ENCODE measurements at places on chromosomes 7 and 10. TPM values are rescaled to one million over a fixed set of nuclear protein-coding genes. Genes with fewer than 3 reads are reported as not detected.

The DGKI gene
- 3.8 TPM for polyA plus RNA-seq

The ZNF365 gene
- polyA plus RNA-seq = 1.2 TPM

The ACHE gene
- polyA plus RNA-seq = 0.65 TPM

The NRAP gene
- not detected for polyA plus RNA-seq

The VKORC1L1 gene
- 12.5 TPM for polyA plus RNA-seq

GRCh38 chr7:31699050-31699449 lies 12.0 kb downstream of the PPP1R17 start:
- H3K4me1 ChIP-seq = no peaks in the 10 kb centered on the region
- DNase-seq = no peak
- no peaks in the 10 kb centered on the region for H3K27me3 ChIP-seq

DNA sequence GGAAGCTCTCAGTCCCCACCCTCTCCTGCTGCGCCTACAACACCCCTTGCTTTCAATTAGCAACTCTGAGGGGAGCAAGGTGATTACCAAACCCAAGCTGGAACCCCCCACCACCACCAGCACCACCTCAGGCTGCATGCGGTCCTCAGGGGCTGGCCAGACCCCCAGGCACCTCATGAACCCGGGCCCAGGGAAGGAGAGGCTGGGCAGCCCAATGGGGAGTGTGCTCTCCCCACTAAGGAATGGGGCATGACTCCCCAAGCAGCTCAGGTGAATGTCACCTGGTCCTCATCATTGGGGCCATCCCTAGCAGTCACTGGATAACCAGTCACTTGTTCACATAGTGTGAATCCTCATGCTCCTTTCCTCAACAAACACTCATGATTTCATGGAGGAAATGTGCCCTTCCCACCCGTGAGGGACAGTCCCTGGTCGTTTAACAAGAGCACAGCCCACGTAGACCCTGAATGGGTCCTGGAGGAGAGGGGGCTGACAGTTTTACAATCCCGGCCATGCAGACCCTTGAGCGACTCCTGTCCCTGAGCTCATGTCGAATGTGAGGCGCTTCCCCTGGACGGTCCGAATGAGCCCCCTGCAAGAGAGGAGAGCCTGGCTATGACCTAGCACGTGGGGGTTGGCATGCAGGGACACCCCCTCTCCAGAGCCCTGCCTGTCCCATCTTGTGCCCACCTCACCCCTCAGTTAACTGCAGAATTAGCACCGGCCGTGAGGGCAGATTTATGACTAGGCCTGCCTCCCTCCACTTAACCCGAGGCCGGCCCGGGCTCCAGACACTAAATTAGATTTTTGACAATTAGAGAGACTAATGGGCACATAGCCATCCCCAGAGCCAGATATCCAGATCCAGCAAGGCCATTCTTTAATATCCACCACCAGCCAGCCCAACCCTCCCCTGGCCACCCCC lies 29.1 kb downstream of the POLL start:
- DNase-seq = no peak
- H3K36me3 ChIP-seq = peaks cover 2% of the 10 kb centered on the region
- H3K27ac ChIP-seq = no peak overlapping the region
- no peak overlapping the region for H3K4me3 ChIP-seq
- H3K4me1 ChIP-seq = no peaks in the 10 kb centered on the region
- H3K27me3 ChIP-seq = no peaks in the 10 kb centered on the region

- no peaks in the 10 kb centered on the region for H3K36me3 ChIP-seq
- no peaks in the 10 kb centered on the region for H3K4me1 ChIP-seq
- DNase-seq = no peak
- H3K4me3 ChIP-seq = no peak overlapping the region
- peaks cover 2% of the 10 kb centered on the region for H3K27me3 ChIP-seq
- no peak overlapping the region for H3K27ac ChIP-seq
These were observed 19.5 kb upstream of the CARD11 start for GRCh38 chr7:3063016-3063753.

DNA sequence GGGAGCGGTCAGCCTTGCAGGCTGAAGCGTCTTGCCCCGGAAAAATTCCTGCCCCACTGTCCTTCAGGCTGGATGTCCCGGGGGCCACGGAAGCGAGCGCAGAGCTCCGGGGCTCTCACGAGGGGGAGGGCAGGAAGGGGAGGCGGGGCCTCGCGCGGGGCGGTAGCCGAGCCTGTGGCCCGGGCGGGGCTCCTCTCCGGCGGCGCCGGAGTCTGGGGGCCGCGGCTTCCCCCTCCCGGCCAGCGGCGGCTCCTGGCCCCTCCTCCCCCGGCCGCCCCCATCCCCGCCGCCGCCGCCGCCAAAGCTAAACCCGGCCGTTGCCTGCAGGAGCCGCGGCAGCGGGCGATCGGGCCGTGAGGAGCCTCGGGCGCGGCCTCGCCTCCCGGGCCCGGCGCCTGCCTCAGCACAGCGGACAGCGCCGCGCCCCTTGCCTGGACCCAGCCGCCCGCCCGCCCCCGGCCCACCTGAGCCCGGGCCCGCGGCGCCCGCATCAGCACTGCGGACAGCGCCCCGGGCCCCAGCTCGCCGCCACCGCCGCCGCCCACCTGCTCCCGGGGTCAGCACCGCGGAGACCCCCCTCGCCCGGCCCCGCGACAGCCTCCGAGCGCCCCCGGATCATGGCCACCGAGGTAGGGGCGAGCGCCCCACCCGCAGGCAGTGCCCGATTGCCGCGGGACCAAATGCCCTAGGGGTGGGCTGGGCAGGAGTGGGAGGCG lies at the start of gene GOLGA7B:
TSS of gene GOLGA7B (plus strand) at position 157 of the 716 bp plus-strand sequence. CDS start at position 618, 461 bp downstream.
- H3K36me3 ChIP-seq = no peaks in the 10 kb centered on the region
- H3K4me1 ChIP-seq = no peaks in the 10 kb centered on the region
- no peak within 1 kb of the TSS for H3K4me3 ChIP-seq
- H3K27ac ChIP-seq = no peak within 1 kb of the TSS
- peak; percentile 7 for DNase-seq

All from IMR-90 (cell line).